Activated T-cell treated with anti-CD3 and anti-CD28 coated beads, Interleukin-2, amount 50 U/mL, for 24 hours (primary cell): ENCODE measurements at places on chromosomes 5 and 9.

- H3K4me3 ChIP-seq: no peak overlapping the region
- no peak for DNase-seq
- H3K27me3 ChIP-seq: peaks cover 9% of the 10 kb centered on the region
- no peaks in the 10 kb centered on the region for H3K36me3 ChIP-seq
- H3K4me1 ChIP-seq: no peaks in the 10 kb centered on the region
Measured at GRCh38 chr9:26811106-26811505, 81.5 kb downstream of the CAAP1 start.

DNA sequence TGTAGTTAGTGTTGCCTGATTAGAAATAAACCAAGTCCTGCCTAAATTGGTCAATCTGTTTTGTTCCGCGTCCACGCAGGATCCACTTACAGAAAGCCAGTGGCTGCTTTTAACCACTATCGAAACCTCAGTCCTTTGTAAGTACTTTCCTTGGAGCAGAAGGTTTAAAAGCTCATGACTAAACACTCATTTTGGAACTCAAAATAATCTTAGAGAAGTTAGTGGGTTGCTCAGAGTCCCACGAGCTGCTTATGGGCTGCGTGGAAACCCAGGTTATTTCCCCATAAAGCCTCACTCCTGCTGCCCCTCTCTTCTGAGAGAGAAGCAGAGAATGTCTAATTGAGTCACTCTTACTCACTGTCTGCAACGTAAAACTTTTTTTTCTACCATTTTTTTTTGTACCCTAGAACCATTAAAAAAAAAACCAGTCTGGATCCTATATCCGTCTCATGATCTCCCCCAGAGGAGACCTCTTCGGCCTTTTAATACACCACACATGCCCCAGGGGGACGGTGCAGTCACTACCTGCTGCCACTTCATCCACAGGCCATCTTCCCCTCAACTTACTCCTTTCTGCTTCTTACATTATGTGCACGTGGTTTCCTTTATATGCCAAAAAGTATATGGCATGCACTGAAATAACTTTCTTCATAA is 7.6 kb downstream of the BASP1 start:
- H3K4me1 ChIP-seq: no peaks in the 10 kb centered on the region
- H3K27ac ChIP-seq: no peak overlapping the region
- no peaks in the 10 kb centered on the region for H3K36me3 ChIP-seq
- no peak for DNase-seq
- H3K27me3 ChIP-seq: peaks cover 41% of the 10 kb centered on the region

- H3K4me1 ChIP-seq: no peaks in the 10 kb centered on the region
- H3K4me3 ChIP-seq: no peak overlapping the region
- H3K27ac ChIP-seq: no peak overlapping the region
- H3K27me3 ChIP-seq: no peaks in the 10 kb centered on the region
- no peaks in the 10 kb centered on the region for H3K36me3 ChIP-seq
Measured at GRCh38 chr9:130185017-130185416, 12.8 kb downstream of the NCS1 start.

DNA sequence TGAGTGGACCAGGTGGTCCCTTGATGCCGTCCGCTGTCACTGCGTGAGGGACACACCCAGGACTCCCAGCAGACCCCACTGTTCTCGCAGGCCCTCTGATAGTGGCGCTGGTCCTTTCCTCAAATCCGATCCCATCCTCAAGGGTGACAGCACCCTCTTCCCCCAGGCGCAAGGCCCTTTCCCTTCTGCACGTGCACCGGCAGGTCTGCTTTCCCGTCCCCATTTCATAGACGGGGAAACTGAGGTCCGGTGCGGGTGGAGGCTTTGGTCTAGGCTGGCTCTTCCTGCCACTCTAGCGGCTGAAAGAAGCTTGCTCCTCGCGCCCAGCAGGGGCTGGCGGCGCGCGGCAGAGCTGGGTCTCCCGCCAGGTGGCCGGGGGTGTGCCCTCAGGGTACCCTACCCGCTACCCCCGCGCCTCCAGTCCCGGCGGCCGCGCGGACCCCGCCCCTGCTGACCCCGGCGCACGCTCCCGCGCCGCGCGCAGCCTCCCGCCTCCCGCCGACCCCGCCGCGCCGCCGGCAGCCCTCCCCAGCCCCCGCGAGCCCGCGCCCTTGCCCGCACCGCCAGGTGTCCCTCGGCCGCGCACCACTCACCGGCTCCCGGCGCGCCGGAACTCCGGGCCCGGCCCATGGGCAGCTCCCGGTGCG is 453 bp downstream of the RASGEF1C start:
- peaks cover 58% of the 10 kb centered on the region for H3K27me3 ChIP-seq
- no peaks in the 10 kb centered on the region for H3K36me3 ChIP-seq
- peak overlapping the region; percentile 45 for H3K4me3 ChIP-seq
- H3K27ac ChIP-seq: no peak overlapping the region

DNA sequence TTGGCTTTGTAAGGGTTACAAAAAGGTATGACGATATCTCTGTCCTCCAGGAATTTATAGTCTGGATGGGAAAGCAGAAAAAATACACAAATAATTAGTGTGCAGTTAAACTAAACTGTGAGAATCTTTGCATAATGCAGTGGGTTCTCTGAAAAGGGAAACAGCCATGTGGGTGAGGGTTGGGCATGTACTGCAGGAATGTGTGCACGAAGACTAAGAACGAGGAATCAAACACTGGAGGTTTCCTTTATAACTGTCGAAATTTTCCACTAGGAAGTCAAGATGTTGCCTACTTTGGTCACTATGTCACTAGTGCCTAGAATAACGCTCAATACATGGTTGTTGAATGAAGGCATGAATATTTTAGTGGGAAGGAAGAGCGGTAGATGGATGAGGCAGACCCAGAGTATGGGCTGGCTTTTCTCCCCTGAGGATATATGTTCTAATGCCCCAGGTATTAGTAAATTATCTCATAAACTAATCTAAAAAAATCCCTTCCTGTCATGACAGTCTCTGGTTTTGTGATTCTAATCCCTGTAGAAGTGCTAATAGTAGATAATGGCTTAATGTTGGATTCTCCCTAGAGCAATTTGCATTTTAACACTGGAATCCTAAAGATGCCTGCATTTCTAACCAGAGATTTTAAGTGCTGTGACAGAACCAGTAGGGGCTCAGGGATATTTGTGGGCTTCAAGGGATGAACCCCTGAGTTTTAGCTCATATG is 227.3 kb downstream of the NMUR2 start:
- no peak overlapping the region for H3K27ac ChIP-seq
- no peak overlapping the region for H3K4me3 ChIP-seq
- no peak for DNase-seq

DNA sequence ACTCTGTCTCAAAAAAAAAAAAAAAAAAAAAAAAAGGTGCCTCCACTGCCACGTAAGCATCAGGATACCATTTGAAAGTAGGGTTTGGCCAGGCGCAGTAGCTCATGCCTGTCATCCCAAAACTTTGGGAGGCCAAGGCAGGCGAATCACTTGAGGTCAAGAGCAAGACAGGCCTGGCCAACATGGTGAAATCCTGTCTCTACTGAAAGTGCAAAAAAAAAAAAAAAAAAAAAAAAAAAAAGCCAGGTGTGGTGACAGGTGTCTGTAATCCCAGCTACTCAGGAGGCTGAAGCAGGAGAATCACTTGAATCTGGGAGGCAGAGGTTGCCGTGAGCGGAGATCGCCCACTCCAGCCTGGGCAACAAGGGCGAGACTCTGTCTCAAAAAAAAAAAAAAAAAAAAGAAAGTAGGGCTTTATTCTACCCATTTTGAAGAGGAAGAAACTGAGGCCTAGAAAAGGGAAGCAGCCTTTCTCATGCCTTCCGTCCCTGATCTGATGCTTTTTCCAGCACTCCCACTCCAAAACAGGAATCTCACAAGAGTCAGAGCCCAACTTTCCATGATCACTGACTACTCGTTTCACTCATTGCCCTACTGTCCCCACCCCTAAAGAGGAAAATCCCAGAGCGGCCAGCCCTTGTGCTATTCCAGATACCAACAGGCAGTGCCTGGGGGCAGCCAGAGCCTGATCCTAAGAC is 16.3 kb upstream of the CCIN start:
- H3K36me3 ChIP-seq: peaks cover 15% of the 10 kb centered on the region
- DNase-seq: no peak
- H3K27me3 ChIP-seq: no peaks in the 10 kb centered on the region
- H3K4me3 ChIP-seq: no peak overlapping the region

DNA sequence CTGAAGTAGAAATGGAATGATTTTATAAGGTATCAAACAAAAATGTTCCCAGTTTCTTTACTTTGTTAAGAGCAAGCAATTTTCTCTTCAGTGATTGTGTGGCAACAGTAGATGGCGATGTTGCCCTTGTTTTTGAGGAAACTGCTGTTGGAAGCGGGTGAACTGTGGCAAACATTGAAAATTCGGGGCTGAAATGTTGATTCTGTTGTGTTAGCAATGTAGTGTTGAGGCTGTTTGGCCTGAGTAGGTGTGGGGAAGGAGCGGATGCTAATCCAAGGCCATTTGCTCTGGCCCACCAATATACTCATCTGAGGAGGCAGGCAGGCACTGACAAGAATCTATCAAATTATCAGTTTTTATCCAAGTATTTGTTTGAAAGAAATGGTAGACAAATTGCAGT is 129.8 kb downstream of the SLC12A2 start:
- no peaks in the 10 kb centered on the region for H3K36me3 ChIP-seq
- no peak overlapping the region for H3K4me3 ChIP-seq
- no peak for DNase-seq
- H3K27ac ChIP-seq: no peak overlapping the region
- H3K4me1 ChIP-seq: peaks cover 2% of the 10 kb centered on the region

- H3K4me1 ChIP-seq: peaks cover 45% of the 10 kb centered on the region
- H3K4me3 ChIP-seq: no peak overlapping the region
- DNase-seq: peak; percentile 43
- no peaks in the 10 kb centered on the region for H3K27me3 ChIP-seq
- no peaks in the 10 kb centered on the region for H3K36me3 ChIP-seq
- no peak overlapping the region for H3K27ac ChIP-seq
Measured at GRCh38 chr5:65100911-65101631, 332.3 kb downstream of the CWC27 start.

- H3K4me1 ChIP-seq: peaks cover 1% of the 10 kb centered on the region
- no peaks in the 10 kb centered on the region for H3K36me3 ChIP-seq
- no peak for DNase-seq
- no peaks in the 10 kb centered on the region for H3K27me3 ChIP-seq
Measured at GRCh38 chr9:105421154-105421553, 26.7 kb upstream of the FSD1L start.

DNA sequence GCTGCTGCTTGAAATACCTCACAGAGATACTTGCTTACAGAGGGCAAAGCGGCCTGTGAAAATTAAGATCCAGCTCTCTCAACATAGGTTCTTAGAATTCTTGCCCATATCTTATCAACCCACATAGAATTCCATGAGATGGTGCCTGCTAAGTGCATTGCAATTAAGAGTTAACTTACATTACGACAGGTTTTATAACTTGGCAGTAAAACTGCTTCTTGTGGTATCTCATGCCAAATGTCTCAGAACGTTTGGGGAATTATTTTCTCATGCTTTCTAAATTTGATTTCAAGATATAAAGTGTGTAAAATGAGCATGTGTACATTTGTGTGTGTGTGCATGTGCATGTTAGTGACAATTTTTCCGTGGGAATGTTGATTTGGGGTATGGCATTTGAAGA is 261.2 kb downstream of the SAXO1 start:
- no peaks in the 10 kb centered on the region for H3K36me3 ChIP-seq
- no peak for DNase-seq
- no peaks in the 10 kb centered on the region for H3K4me1 ChIP-seq
